Upper lobe of right lung (tissue), 1 donor: ENCODE measurements at places on chromosomes 2 and 18. TPM values are rescaled to one million over a fixed set of nuclear protein-coding genes. Genes with fewer than 3 reads are reported as not detected.

GRCh38 chr2:137009953-137010352 is 244.6 kb downstream of the THSD7B start:
- H3K27me3 ChIP-seq: no peaks in the 10 kb centered on the region
- no peaks in the 10 kb centered on the region for H3K36me3 ChIP-seq
- no peak for DNase-seq

DNA sequence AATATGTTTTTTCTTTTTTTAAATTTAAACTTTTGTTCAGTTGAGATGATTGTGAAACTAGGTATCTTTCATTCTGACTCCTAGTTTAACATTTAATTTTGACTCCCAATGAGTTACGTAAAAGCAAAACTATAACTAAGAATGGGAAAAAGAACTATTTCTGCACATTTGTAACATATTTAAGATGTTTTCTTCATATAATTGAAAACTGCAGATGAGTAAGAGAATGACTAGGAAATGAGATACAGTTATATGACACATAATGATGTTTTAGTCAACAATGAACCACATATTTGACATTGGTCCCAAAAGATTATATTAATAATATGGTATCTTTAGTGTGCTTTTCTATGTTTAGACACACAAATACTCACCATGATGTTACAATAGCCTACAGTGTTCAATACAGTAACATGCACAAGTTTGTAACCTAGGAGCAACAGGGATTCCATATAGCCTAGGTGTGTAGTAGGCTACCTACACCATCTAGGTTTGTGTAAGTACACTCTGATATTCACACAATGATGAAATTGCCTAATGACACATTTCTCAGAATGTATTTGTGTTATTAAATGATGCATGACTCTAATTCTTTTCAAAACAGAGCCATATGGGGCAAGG is 12.6 kb downstream of the ERMN start:
- no peaks in the 10 kb centered on the region for H3K36me3 ChIP-seq
- no peak overlapping the region for H3K27ac ChIP-seq
- no peak for DNase-seq
- no peaks in the 10 kb centered on the region for H3K4me1 ChIP-seq

The DPP10 gene
- total RNA-seq: 1.0 TPM

The OBSL1 gene
- total RNA-seq: 72.8 TPM

The FECH gene
- 20.0 TPM for total RNA-seq
